ENCODE measurements at places on chromosomes 7 and 10.
A peak's percentile ranks its signal among the peaks of the same experiment; 100 is the strongest.

GRCh38 chr7:91847876-91848588, 32.5 kb downstream of the MTERF1 start:
- no peak overlapping the region for H3K4me3 ChIP-seq
- no peaks in the 10 kb centered on the region for H3K36me3 ChIP-seq
- no peak overlapping the region for H3K27ac ChIP-seq

GRCh38 chr10:127216274-127216673, 19.9 kb upstream of the INSYN2A start:
- H3K4me3 ChIP-seq = no peak overlapping the region
- no peaks in the 10 kb centered on the region for H3K4me1 ChIP-seq
- H3K27ac ChIP-seq = no peak overlapping the region
- no peaks in the 10 kb centered on the region for H3K36me3 ChIP-seq
- DNase-seq = no peak
- H3K27me3 ChIP-seq = no peaks in the 10 kb centered on the region

GRCh38 chr7:39647816-39648215, 24.4 kb downstream of the RALA start:
- no peak for DNase-seq
- no peak overlapping the region for H3K4me3 ChIP-seq
- H3K27me3 ChIP-seq = no peaks in the 10 kb centered on the region
- peaks cover 5% of the 10 kb centered on the region for H3K36me3 ChIP-seq

DNA sequence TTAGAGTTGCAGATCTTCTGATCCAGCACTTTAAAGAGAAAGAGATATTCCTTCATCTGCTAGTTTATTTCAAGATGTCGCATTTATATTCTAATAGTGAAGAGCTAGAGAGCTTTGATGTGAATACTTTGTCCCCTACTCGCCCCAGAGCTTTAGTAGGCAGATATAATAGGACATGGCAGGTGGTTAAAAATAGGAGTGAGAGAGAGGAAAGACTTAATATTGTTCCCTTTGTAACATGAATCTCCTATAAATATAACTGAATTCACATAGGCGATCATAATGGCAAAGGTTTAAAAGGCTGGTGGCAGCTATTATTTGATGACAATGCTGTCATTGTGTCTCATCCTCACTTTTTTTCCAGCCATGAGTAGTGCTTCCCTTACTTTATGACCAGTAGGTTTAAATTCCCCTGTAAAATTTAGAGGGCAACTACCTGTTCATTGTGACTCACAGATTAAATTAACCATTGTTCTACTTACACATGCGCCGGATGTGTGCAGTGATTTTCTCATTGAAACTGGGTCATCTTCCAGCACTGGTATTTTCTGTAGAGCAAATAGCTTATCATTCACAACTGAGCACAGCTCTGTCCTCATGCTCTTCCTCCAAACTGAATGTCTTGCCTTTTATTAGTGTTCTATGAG, 906.7 kb upstream of the CELF2 start:
- no peaks in the 10 kb centered on the region for H3K27me3 ChIP-seq
- no peaks in the 10 kb centered on the region for H3K4me1 ChIP-seq
- H3K27ac ChIP-seq = no peak overlapping the region
- H3K36me3 ChIP-seq = no peaks in the 10 kb centered on the region
- no peak overlapping the region for H3K4me3 ChIP-seq

GRCh38 chr7:5824297-5824610, 42.8 kb upstream of the RNF216 start:
- H3K4me3 ChIP-seq = no peak overlapping the region
- no peak overlapping the region for H3K27ac ChIP-seq
- H3K36me3 ChIP-seq = no peaks in the 10 kb centered on the region
- no peaks in the 10 kb centered on the region for H3K27me3 ChIP-seq
- H3K4me1 ChIP-seq = peaks cover 25% of the 10 kb centered on the region

DNA sequence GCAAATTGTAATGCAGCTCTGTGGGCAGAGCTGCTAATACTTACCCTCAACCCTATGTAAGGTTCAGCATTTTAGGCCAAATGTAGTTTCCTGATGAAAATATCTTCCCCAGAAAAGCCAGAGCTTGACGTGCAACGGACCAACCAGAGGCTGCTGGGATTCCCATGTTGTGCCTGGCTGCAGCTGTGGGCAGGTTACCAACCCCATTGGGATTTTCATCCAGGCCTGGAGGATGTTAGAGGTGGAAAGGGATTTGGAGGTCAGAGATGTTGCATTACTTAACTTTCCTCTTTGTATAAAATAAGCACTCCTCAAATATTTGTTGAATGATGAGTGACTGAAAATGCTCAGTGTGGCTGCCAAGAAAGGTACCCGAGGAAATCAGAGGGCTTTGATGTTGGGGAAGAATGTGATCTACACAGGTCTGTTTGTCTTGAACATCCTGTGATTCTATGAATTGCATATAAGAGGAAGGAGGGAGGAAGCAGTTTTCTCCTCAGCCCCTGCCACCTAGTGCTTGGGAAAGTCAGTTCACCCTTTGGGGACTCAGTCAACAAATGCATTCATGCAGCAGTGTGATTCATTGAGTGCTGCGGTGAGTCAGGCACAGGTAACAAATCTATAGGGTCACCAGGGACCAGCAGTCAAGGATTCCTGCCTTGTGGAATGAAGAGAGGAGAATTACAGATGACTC, 487.2 kb downstream of the RPS24 start:
- H3K4me1 ChIP-seq = no peaks in the 10 kb centered on the region
- no peaks in the 10 kb centered on the region for H3K27me3 ChIP-seq
- H3K36me3 ChIP-seq = no peaks in the 10 kb centered on the region
- H3K4me3 ChIP-seq = no peak overlapping the region
- DNase-seq = peak; percentile 55

DNA sequence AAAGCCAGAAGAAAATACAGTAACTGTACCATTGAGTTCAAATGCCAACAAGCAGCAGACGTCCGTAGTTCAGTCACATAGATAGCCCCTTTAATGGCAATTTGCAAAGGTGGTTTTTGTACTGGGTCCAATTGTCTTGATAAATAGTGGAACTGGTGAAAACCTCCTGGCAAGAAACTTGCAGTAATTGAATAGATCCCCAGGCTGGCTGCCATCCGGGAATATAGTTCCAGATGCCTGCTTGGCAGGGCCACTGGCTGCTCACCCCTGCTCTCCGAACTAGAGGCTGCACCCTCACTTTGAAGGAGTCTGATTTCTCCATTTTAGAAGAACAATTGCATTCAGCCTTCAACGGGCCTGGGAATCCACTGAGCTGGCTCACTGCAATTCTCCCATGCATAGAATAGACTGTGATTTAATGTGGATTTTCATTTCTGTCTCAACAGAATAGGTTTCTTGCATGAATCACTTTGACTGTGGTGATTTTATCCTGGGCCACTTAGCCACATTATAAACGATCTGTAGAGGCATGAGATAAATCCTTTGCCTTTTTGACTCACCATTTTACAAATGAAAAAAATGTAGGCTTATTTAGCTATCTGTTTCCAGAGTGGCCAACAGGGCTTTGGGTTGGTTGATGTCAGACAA, 35.9 kb upstream of the ELMO1 start:
- no peak overlapping the region for H3K4me3 ChIP-seq
- H3K4me1 ChIP-seq = peaks cover 9% of the 10 kb centered on the region

- H3K27me3 ChIP-seq = no peaks in the 10 kb centered on the region
- H3K36me3 ChIP-seq = peaks cover 82% of the 10 kb centered on the region
- no peak overlapping the region for H3K27ac ChIP-seq
- H3K4me1 ChIP-seq = peaks cover 5% of the 10 kb centered on the region
- no peak overlapping the region for H3K4me3 ChIP-seq
Measured at GRCh38 chr10:128069351-128070051, 56.7 kb downstream of the MKI67 start.

DNA sequence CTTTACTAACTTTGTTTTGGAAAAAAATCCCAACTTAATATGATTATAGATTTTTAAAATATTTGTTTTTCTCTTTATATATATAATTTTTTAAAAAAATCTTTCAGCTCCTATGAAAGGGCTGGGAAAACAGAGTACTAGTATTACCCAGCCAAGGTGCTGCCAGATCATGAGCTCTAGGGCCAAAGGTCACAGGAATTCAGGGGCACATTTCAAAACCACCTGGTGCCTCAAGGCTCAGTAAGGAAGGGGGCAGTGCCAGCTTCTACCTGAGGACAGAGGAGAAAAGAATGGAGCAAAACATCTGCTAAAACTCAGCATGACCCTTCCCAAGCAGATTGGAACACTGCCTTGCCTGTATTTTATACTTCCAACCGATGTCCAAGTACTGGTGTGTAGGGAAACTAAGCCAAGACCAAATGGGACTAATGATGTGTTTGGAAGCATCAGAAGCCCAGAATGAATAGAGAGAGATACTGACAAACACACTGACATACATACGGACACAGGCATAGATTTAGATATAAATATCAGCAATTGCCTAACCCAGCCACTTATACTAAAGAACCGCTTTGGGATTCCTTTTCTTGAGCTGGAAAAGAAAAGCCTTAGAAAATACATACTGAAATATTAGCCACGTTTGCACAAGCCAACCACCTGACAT, 667.3 kb downstream of the PARD3 start:
- DNase-seq = no peak
- H3K4me3 ChIP-seq = no peak overlapping the region
- H3K27ac ChIP-seq = no peak overlapping the region
- H3K4me1 ChIP-seq = no peaks in the 10 kb centered on the region
- H3K36me3 ChIP-seq = no peaks in the 10 kb centered on the region
- peaks cover 2% of the 10 kb centered on the region for H3K27me3 ChIP-seq

DNA sequence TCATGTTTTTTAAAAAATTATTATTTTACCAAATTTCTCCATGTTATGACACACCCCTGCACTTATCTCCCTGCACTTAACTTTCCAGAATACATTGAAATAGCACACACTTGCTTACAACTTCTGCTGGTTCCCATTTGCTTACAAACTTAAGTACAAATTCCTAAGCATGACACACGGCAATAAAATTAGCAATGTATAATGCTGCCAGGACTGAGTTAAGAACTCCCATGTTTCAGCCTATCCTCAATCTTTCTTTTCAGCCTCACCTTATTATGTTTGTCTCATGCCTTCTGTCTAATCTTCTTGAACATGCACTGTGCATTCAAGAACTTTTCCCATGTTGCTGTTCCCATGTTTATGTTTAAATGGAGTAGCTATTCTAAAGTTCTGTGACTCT, 40.8 kb downstream of the PRPS1L1 start:
- no peak overlapping the region for H3K27ac ChIP-seq
- DNase-seq = no peak
- no peaks in the 10 kb centered on the region for H3K36me3 ChIP-seq

Data from common myeloid progenitor, CD34-positive (primary cell).